ENCODE measurements at places on chromosomes 12 and 14. TPM values are rescaled to one million over a fixed set of nuclear protein-coding genes. Genes with fewer than 3 reads are reported as not detected.

DNA sequence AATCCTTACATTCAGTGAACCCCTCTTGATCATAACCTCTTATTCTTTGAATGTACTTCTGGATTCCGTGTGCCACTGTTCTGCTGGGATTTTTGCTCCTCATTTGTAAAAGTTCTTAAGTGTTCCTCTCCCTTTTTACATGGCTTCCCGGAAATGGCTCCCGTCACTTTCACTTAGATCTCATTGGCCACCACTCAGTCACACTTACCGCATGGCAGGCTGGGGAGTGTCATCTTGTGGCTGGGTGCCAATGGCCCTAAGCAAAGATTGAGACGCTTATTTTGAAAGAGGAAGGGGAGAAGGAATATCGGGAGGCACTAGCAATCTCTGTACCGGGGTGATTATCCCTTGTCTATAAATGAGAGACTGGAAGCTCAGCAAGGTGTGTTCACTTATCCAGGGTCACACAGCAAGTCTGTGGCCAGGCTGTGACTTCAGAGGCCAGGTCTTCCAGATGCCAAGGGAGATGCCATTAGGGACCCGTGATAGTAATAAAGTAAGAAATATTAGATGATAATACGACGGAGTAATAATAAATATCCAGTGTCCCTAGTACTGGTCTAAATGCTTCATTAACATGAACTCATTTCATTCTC lies 68.8 kb downstream of the RNFT2 start:
- no peak for DNase-seq

DNA sequence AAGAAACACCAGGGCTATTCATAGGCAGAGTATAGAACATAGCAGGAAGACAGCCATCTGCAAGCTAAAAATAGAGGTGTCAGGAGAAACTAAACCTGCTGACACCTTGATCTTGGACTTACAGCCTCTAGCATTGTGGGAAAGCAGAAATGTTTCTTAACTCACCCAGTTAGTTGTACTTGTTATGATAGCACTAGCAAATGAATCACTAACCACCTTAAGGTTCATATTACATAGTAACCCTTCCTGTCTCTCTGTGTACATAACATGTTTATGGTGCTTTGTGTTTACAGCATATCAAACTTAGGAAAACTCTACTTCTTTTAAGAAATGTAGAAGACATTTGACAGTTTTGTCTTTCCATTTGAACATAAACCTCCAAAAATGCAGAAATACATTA lies 1031.3 kb downstream of the FSCB start:
- no peak for DNase-seq

DNA sequence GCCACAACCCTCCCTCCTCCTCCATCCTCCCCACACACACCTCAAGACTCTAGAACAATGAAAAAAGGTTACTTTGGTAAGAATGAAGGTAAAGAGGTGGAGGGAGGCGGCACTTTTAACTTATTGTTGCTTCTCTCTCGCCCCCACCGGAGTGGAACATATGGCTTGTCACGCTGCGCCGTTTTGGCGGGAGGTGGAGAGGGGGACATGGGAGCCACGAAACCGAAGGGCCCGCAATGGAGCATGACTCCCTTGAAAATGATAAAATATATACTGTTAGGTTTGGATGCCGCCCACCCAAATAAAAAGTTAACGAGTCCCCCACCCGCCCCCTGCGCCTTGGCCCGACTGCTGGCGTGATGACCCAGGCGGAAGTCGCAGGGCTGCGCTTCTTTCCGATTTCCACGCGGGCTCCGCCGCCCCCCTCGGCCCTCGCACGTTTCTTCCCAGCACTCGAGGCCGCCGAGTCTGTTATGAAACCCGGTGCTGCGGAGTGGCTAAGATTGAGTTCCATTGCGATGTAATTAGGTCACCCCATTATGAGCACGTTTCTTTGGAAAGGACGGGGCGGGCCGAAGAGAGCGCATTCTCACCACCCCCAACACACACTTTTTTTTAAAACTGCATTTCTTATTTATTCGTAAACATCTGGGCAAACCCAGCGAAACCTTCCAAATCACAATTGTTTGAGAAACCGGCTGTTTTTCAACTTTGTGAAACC lies 1.4 kb upstream of the ZFP36L1 start:
- DNase-seq, result peak; percentile 65

DNA sequence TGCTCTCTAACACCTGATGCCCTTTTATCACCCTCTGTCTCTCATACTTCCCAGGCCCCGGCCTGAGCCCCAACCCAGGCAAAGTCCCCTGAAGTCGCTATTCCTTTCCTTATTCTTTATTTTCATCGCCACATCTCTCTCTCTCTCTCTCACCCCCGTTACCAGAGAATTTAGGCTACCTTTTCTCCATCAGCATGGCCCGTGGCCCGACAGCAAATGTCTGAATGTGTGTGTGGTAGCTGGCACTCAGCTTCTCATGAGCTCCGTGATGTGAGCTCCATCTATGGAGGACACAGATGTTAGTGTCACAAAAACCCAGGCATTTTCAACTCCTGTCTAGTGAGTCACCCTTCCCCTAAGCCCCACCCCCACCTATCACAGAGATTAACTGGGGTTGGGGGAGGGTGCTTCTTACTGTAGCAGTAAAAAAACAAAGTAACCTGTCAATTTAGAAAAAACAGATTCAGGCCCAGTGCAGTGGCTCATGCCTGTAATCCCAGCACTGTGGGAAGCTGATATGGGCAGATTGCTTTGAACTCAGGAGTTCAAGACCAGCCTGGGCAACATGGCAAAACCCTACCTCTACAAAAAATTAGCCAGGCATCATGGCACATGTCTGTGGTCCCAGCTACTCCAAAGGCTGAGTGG lies 53.8 kb downstream of the VCPKMT start:
- no peak for DNase-seq

DNA sequence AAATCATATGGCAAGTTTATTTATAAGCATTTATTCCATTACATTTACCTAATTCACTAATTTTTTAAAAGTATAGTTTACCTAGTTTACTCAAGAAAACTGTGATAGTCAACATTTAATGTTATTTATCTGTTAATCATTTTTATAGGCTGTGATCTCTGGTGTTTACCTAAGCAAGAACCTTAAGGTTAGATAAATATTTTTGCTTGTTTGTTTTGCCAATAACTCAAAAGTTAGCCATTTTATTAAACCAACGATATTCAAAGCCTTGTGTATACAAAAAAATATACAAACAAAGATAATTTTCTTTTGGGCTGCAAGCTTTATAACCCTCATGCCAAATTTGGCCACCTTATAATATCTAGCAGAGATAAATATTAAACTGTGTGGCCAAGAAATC lies 157.3 kb downstream of the SLCO1B3 start:
- no peak for DNase-seq

Gene ANKRD33
- 0.39 TPM for total RNA-seq

Gene DPY19L2
- total RNA-seq, result 14.7 TPM

GRCh38 chr12:115752913-115753726 lies 524.4 kb downstream of the MED13L start:
- DNase-seq, result peak; percentile 76

- no peak for DNase-seq
These were observed 32.0 kb downstream of the PEX5 start for GRCh38 chr12:7221486-7221885.

Gene GPR137C
- 9.3 TPM for total RNA-seq

GRCh38 chr12:75592638-75593335 lies 81.4 kb upstream of the KRR1 start:
- no peak for DNase-seq

GRCh38 chr12:132437252-132437932 lies 52.6 kb upstream of the FBRSL1 start:
- DNase-seq, result peak; percentile 72

Gene CDH24
- total RNA-seq, result 15.0 TPM

GRCh38 chr14:45728434-45729225 lies 475.6 kb upstream of the MIS18BP1 start:
- no peak for DNase-seq

DNA sequence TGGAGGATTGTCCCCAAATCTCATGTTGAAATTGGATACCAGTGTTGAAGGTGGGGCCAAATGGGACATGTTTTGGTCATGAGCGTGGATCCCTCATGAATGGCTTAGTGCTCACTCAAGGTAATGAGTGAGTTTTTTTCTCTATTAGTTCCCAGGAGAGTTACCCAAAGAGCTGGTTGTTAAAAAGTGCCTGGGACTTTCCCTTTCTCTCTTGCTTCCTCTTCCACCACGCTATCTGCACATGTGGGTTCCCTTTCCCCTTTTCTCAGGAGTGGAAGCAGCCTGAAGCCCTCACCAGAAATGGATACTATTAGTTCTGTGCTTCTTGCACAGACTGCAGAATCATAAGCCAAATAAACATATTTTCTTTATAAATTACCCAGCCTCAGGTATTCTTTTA lies 465.4 kb downstream of the FSCB start:
- no peak for DNase-seq

- peak; percentile 2 for DNase-seq
These were observed 691.8 kb downstream of the FLRT2 start for GRCh38 chr14:86221755-86222154.

Gene HOXC9
- not detected for total RNA-seq

DNA sequence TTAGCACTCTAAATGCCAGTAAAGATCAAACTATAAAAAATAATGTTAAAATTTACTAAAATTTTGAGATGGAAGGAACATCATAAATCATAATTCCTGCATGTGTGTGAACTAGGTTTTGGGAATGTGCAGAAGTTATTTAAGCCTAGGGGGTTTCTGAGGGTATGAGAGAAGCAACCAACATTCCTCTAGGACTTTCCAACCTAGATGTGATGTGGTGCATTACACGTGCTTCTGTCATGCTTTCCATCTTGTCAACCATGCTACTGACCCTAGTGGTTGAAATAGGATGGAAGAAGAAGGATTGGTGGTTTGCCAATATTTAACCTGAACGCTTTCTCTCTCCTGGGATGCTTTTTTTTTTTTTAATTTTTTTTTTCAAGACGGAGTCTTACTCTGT lies 209.3 kb downstream of the AEBP2 start:
- DNase-seq, result no peak

DNA sequence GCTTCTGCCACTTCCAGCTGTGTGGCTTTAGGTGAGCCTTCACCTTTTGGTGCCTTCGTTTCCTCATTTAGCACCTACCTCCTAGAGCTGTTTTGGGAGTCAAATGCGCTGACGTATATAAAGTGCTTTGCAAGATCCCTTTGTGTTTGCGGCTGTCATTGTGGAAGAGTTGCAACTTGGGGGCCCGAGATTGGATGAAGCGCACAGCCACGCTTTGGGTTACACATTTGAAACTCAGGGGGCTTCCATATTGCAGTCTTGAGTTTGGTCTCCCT lies 636 bp upstream of the ARL6IP4 start:
- peak; percentile 34 for DNase-seq

- no peak for DNase-seq
These were observed 52.7 kb downstream of the CYP46A1 start for GRCh38 chr14:99736603-99737371.

Gene TMPRSS12
- not detected for total RNA-seq

Gene STON2
- 25.0 TPM for total RNA-seq

Gene KRT5
- total RNA-seq, result not detected

GRCh38 chr12:131950182-131950913 lies 606 bp downstream of the EP400 start:
- DNase-seq, result peak; percentile 65

GRCh38 chr14:32349322-32349721 lies 20.2 kb downstream of the AKAP6 start:
- DNase-seq, result no peak

DNA sequence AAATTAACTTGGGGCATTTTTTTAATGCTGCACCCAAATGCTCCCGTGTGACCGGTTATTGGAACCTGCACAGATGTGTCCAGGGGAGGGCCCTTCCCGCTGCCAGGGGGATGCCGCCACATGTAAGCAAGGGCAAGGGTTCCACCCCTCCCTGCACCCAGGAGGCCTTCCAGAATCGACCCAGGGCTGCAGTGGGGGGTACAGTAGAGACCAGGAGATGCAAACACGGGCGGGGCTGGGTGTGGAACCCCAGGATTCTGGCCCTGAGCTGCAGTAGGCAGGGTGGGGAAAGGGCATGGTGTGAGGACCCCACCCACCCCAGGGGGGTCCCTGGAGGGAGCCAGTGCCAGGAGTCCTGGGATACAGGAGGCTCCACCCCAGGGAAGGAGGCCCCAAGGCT lies 54.1 kb downstream of the TNFAIP2 start:
- no peak for DNase-seq

GRCh38 chr12:108759924-108760323 lies 28.6 kb upstream of the CORO1C start:
- DNase-seq, result no peak

- no peak for DNase-seq
These were observed 156.3 kb downstream of the TMX1 start for GRCh38 chr14:51396222-51396815.

GRCh38 chr12:22173177-22173576 lies 127.2 kb downstream of the CMAS start:
- no peak for DNase-seq

Gene PTHLH
- not detected for total RNA-seq

- no peak for DNase-seq
These were observed 28.5 kb downstream of the CPM start for GRCh38 chr12:68904351-68904962.

GRCh38 chr12:22935501-22935900 lies 310.5 kb downstream of the ETNK1 start:
- DNase-seq, result no peak

DNA sequence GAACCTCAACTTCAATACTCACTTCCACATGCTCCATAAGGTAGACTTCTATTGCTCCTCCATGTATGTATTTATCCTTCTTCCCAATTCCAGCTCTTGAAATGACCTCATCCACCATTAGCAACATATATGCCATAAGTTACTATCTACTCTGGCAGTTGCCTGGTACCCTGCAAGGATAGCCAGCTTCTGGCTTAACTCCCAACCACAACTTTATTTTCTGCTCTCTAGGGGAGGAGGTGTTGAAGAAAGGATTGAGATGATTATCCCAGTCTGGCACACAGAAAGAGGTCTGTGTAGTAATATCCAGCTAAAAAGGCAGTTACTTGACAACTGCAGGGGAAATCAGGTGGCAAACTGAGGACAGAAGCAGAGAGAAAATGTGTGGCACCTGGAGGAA lies 71.5 kb upstream of the MDM1 start:
- DNase-seq, result no peak

- DNase-seq, result no peak
These were observed 14.1 kb downstream of the CMAS start for GRCh38 chr12:22059976-22060647.

Gene CAND1
- total RNA-seq, result 193 TPM

- DNase-seq, result no peak
These were observed 10.9 kb upstream of the AMN start for GRCh38 chr14:102911541-102911951.

GRCh38 chr12:28704477-28705169 lies 444.5 kb upstream of the FAR2 start:
- DNase-seq, result no peak

GRCh38 chr12:114993165-114993564 lies 309.2 kb upstream of the TBX3 start:
- no peak for DNase-seq

DNA sequence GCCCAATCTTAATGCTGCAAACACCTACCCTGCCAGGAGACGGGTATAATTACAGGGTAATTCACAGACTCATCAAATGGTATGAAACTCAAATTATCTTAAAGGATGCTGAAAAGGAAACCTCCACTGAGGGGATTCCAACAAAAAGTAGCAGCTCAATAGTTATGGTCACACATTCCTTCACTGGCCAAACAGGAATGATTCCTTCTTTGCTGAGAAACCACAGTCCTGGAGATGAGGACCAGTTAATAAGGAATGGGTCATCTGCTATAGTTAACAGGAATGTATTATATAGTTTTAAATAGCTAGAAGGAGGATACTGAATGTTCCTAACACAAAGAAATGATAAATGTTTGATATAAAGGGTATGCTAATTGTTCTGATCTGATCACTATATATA lies 136.9 kb downstream of the STXBP6 start:
- DNase-seq, result no peak

Data from neural progenitor cell (in vitro differentiated cells).